ENCODE measurements at places on chromosomes 6 and 20. TPM values are rescaled to one million over a fixed set of nuclear protein-coding genes. Genes with fewer than 3 reads are reported as not detected.

GRCh38 chr6:137733372-137733771, 133.7 kb upstream of the TNFAIP3 start:
- DNase-seq: no peak

DNA sequence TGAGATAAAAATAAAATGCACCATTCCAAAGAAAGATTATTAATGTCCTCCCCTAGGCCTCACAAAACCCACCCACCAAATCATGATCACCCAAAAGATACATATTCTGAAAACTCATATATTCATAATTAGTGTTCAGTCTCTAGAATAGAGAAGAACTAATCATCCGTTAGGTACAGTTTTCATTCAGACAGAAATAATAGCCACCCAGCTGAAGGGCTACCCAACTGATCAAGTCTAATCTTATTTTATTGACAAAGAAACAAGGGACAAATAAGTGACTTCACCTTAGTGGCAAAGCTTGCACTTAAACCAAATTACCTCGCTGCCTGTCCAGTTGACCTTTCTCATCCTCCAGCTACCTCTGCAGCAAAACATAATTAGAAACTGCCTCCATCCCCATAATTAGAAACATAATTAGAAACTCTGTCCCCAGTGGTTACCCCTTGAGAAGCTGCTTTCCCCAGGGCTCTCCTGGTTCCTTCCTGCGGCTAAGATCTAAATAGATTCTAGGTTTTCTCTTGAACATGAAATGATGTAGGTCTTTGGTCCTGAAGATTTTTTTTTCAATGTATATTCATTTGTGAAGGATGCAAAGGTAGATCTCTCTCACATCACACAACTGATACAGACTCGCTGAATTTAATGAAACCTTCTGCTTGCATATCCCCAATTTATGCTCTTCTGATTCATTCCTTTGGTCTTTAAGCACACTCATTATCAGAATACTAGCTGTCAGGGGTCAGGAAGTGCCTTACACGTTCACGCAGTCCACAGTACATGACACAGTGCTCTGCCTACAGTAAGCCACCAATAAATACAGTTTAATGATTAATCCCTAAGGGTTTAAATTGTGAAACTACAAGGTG, 46.3 kb downstream of the HBS1L start:
- DNase-seq: no peak

Gene KIF6
- 1.1 TPM for total RNA-seq

DNA sequence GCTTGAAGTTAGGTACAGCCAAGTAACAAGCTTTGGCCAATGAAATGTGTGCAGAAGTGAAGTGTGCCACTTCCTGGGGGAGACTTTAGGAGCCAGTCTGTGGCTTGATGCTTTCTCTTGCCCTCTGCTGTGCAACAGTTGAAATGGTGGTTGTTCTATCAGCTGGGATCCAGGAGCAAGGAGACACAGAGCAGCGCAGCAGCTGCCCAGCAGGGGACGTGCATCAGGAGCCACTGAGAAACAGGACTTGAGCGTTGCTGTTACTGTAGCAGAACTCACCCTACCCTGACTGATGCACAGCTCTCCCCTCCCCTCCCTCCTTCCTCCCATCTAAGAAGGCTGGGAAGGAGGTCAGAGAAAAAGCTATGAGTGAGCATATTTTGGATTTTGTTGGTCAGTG, 18.9 kb upstream of the CCN5 start:
- DNase-seq: no peak

GRCh38 chr6:82030761-82031503, 216.6 kb downstream of the IBTK start:
- DNase-seq: no peak

DNA sequence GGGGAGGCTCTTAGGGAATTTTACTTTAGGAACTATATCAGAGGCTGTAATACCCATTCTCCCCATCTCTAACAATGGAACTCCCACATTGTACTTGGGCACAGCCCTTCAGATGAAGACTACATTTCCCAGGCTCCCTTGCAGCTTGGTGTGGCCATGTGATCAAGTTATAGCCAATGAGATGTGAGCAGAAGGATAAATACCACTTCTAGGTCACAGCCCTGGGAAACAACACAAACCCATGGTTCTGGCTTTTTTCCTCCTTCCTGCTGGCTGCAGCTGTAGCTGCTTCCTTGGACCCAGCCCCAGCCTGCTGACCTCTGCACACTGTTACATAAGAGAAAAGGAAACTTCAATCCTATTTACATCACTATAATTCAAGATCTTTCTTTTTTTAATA, 445.9 kb upstream of the JARID2 start:
- no peak for DNase-seq
